ENCODE measurements at places on chromosomes 4 and X.

DNA sequence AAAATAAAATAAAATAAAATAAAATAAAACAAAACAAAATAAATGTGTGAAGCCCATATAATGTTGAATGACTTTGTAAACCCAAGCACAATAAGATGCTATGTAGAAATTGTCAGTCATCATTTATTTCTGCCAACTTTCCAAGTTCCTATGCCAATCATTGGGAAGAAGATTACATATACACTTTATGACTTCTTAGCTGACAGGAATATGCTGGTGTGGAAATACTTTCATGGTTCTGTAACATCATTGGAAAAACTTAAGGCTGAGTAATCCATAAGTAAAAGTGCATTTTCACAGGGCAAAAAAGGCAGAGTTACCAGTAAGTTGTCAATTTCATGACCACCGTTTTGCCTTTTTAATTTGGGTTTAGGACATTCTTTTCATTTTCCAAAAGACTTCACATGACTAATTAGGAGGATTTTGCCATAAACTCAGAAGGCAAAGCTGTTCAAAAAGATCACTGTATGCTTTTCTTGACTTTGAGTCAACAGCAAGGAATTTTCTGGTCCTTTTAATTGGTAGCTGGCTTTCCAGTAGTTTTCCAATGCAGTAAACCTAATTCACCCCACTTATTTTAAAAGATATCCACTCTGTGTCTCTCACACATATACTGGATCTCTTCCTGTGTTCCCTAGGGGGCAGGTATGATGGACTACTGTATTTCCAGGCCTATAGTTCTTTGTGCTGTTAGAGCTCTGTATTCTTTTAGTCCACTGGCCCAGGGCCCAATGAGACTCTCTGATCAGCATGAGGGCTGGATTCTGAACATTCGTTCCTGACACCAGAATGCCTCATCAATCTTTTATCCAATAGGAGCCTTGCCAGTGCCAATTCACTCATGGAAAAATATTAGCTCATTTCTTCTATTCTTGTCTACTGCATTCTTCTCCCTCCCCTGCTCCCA lies 26.2 kb upstream of the SCRG1 start:
- DNase-seq = no peak

GRCh38 chrX:1464971-1465285 lies 12.2 kb upstream of the ASMTL start:
- no peak for DNase-seq

GRCh38 chrX:40109288-40110008 lies 11.7 kb upstream of the BCOR start:
- DNase-seq = no peak

DNA sequence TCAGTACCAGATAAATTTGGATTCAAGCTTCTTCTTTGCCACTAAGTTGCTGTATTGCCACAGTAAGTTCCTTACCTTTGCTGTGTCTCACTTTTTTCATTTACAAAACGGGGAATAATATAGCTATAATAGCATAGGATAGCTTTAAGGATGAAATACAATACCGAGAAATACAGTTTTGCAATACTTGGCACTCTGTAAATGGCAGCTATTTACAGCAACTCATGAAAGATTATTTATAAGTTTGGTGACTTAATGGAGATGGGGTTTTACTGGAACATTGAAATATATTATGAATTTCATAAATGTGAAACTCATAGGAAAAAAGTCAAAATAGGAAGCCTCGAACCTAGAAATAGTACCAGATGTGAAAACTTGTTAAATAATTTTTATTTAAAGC lies 27.6 kb downstream of the ANXA10 start:
- DNase-seq = no peak

DNA sequence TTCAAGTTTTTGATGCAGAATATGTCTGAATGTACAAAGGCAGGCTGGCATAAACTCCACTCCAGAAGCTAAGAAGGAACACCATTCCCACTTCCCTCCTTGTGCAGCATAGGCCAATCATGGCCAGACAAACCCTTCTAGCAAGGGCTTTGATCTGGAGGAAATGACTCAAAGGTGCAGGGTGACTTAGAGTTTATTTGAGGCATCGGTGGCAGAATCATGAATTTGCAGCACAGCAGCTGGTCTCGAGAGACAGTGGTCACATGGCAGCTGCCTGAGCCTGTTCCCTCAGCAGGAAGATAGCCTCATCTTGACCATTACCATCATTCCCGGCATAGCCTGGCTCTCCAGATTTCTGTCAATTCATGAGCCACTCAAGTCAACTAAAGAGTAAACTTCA lies 154.5 kb downstream of the ATP10D start:
- no peak for DNase-seq

DNA sequence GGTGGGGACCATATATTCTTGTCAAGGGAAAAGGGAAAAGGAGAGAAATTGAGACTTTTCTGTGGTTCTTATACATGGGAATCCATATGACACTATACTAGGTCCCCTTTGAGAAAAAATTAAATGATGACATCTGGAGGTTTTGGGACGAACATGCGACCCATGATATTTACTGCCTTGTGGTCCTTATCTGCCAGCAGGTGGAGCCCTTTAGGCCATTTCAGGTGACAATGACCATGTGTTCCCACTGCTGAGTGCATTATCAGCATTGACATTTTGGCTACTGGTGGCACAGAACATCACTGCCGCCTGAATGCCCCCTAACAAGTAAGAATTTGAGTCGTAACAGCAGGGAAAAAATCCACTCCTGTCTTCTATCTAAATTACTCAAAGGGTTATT lies 843.4 kb downstream of the FSTL5 start:
- no peak for DNase-seq

DNA sequence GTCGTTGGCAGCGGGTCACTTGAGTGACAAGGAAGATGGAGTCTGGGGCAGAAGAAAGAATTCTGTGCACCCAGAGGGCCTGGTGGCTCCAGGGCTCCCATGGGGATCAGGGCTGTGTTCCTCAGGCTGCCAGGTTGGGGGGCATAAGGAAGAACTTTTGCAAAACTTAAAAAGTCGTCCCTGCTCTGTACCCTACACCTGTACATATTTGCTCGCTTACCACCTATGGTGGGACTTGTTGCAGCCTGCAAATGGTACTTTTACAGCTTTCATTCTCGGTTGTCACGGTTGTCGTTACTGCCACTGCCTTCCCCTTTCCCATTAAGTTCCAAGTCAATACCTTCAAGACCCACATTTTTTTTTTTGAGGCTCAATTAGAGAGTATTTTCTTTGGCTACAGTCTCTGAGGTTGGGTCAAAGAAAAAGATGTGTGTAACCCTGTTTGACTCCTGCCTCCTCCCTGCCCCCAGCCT lies 9.1 kb downstream of the ARX start:
- DNase-seq = no peak
